Thyroid gland (tissue), 4 donors: ENCODE measurements at places on chromosomes 7 and 10. TPM values are rescaled to one million over a fixed set of nuclear protein-coding genes. Genes with fewer than 3 reads are reported as not detected.

DNA sequence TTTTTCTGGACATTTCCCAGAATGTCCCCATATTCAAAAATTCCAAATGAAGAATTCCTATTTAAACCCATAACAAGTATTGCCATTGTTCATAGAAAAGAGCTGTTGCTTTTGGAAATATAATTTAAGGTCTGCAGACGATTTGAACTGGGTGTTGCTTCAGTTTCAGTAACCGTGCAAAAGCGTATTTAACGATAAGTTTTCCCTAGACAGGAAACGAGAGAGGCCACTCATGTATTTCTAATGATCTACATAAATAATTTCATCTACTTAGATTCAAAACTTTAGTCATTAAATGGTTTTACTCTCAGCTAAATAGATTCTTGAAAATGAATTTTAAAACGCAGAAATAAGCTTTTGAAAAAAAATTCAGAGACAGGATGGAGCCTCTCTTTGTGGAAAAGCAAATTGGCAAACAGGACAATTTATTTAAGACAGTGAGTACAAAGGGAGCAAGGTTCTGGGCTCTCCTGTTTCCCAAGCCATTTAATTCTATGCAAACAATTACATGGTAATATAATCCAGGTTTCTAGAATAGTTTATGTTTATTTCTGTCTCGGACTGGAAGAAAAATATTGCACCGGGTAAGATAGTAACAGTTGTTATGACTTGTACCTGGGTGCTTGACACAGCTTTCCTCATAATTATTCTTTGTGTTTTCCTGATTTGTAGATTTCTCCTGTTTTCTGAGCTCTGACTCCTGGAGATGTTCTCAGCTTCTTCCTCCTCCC, 263.0 kb downstream of the BAMBI start:
- DNase-seq, result no peak

DNA sequence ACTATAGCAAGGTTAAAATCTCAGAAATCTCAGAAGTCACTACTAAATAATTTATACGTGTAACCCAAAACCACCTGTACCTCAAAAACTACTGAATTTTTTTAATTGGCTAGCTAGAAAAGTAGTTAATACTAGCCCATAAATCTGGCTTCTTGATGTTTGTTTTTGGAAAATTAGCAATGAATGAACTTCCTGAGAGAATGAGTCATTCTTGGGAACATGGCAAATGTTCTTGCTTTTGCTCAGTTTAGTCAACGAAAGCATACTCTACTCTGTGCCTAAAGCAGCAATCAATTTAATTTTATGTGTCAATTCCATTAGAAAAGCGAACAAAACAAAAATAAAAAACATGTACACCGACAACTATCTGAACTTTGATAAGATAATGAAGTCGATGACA, 69.2 kb downstream of the SEMA3E start:
- no peak for DNase-seq

GRCh38 chr10:119445311-119445934, 97.1 kb downstream of the RGS10 start:
- DNase-seq, result peak; percentile 83

GRCh38 chr10:120765226-120765803, 85.8 kb upstream of the WDR11 start:
- DNase-seq, result no peak

- DNase-seq, result no peak
These were observed 145.7 kb downstream of the PRPF18 start for GRCh38 chr10:13732465-13732881.

DNA sequence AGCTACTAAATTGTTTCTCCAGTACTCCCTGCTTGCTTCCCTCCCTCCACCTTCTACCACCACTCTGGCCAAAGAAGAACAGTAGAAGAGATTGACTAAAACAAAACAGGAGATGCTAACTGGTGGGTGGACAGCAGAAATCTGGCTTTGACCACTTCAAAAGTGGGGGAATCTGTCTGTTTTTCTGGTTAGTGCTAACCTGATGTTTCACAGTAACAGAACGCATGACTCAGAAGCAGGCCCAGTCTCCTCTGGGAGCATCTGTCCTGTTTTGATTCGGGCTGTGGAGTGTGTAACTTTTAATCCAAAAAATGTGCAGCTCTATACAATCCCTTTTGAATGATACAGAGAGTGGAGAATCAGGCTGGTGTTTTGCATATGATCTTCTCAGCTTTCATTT, 32.7 kb upstream of the ZNF438 start:
- DNase-seq, result no peak

GRCh38 chr7:48182718-48183369, 11.6 kb downstream of the ABCA13 start:
- no peak for DNase-seq

DNA sequence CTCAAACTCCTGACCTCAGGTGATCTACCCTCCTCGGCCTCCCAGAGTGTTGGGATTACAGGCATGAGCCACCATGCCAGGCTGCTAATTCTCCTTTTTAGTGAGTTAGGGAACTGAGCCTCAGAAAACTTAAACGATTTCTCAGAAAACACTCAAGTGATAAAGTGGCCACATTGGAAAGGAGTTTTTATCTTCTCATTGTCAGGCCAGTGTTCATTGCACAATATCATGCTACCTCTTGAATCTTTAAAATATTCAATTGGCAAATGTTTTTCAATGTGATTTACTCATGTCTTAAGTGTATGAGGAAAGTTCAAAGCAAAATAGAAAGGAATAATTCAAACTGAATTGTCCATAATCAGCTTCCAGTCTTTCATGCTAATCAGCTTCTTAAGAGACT, 80.7 kb downstream of the ITGB8 start:
- DNase-seq, result no peak

- DNase-seq, result no peak
These were observed 19.2 kb upstream of the DDC start for GRCh38 chr7:50584386-50584785.

DNA sequence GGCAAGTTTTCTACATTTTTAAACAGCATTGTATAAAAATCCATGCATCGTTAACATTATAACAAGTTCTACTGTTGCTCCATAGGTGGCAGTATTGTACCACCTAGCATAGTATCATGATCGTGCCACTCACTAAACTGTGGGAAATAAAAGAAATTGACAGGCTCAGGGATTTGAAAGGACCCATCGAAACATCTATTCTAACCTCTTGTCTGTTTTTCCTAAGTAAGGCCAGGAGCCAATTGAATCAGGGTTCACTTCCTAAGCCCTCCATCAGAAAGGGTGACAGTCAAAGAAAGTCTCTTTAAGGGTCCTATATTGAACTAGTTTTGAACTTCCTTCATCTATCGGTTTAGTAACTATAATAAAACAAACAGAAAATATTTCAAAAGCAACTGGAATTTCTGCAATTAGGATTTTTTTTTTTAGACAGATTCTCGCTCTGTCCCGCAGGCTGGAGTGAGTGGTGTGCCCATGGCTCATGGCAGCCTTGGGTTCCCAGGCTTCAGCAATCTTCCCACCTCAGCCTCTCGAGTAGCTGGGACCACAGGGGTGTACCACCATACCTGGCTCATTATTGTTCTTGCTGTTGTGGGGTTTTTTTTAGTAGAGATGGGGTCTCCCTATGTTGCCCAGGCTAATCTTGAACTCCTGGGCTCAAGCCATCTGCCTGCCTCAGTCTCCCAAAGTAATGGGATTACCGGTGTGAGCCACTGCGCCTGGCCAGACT, 9.4 kb downstream of the HACD1 start:
- DNase-seq, result no peak

DNA sequence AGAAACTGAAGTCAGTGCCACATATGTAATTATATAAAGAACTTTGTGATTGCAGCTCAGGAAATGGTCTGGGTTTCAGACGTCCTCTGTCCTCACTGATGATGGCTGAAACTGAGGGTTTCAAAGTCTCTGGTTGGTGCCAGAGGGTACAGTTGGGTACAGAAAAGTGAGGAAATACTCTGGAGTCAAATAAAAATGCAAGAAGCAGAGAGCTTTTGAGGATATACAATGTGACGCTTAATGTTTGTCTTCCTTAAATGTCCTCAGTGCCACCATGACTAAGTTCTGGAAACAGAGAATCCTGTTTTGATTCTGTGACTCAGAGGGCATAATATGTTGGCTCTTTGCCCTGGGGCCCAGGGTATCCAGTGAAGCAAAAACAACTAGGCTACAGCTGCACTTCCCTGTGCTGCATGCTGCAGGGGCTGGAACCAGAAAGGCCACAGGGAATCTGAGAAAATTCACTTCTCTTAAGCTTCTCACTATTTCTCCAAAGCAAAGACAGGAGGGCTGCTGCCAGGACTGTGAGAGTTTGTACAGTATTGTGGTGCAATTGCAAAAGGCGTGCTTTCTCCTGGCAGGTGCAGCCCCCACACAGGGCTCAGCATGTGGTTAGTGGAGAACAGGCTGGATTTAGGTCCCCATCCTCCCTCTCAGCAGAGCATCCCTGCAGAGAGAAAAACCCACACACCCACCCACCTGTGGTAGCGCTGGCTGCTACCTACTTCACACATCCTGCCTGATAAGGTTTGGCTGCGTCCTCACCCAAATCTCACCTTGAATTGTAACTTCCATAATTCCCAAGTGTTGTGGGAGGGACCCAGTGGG, 169.5 kb upstream of the SVIL start:
- DNase-seq, result peak; percentile 77

GRCh38 chr10:31873724-31874123, 54.9 kb downstream of the ARHGAP12 start:
- no peak for DNase-seq

DNA sequence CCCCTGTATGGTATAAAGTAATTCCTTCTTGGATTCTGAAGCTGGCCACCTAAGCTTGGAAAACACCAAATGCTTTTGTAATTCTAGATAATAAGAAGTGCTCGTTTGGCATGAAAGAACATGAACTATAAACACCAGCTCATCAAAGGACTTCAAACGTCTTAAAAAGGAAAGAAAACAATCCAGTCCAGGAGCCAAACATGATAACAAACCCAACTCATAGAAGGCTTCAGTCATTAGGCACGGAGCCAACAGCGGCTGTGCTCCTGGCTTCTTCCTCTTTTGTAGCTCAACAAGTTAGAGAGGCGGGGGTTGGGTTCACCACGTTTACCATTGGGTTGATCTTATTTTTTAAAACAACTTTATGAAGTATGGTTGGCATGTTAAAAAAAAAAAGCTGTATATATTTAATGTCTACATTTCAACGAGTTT, 56.4 kb upstream of the ECHDC3 start:
- peak; percentile 63 for DNase-seq

GRCh38 chr7:100826514-100827329, 601 bp downstream of the EPHB4 start:
- DNase-seq, result no peak

- DNase-seq, result no peak
These were observed 137.2 kb downstream of the DYNC2I1 start for GRCh38 chr7:158993591-158993990.

DNA sequence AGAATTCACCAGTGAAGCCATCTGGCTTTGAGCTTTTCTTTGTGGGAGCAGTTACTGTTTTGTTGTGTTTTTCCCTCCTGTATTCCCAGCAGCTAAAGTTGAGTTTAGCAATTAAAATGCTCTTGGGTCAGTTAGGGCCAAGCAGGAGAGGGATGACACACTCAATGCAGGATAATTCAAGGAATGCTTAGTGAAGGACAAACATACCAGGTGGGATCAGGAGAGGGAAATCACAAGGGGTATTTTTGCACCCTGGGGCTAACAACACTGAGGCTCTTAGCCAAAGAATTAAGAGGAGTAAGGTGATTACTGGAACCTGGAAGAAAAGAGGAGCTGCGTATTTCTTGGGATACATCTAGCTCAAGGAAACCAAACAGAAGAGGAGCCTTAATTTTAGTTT, 82.4 kb upstream of the KCND2 start:
- DNase-seq, result no peak

GRCh38 chr7:130890176-130891020, 156.4 kb upstream of the KLF14 start:
- DNase-seq, result peak; percentile 92

DNA sequence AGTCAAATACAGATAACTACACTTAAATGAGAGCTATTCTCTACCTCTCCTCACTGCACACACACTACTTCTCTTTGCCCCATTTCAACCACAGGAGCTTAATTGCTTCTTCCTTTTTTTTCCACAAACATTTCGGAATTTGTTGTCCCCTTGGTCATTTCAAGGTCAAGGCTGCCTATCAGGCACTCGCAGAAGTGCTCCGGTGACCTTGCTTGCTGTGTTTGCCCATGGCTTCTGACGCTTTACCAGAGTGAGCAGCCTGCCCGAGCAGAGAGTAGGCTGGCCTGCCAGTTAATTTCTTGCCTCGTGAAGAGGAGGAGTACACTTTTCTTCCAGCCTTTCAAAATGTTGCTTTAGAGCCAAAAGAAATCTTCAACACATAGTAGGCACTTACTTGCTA, 297.1 kb upstream of the LRGUK start:
- no peak for DNase-seq

DNA sequence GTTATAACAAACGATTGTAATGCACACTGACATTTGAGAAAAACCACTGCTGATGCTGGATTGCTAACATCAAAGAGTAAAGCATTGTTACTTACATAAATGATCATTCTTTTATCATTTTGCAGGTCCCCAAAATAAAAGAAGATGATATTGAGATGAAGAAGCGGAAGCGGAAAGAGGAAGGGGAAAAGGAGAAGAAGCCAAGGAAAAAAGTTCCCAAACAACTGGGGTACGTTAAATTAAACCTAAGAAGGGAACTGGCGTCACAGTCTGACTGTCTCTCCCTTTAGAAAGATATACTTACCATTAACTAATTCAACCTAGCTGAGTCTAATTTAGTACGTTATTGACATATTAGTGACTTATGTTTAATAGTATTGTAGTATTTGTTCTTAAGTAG, 28.1 kb downstream of the UBN2 start:
- DNase-seq, result no peak

DNA sequence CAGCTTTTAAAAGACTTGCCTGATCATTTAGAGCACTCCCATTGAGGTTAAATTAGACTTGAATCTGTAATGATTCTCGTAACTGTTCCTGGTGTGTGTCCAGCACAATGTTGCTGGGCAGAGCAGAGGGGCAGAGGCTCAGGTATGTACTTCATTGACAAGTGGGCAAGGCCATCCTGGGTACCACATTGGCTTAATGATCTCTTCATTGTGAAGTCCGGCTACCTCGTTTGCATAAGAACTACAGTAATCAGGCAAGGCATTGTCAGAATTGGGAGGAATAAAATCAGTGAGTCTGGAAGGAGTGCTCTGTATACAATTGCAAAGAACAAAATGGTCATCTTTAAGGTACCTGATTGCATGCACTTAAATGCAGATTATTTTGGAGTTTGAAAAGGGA, 6.1 kb downstream of the RPS24 start:
- no peak for DNase-seq

GRCh38 chr10:130458509-130458908, 322.3 kb downstream of the GLRX3 start:
- DNase-seq, result no peak

DNA sequence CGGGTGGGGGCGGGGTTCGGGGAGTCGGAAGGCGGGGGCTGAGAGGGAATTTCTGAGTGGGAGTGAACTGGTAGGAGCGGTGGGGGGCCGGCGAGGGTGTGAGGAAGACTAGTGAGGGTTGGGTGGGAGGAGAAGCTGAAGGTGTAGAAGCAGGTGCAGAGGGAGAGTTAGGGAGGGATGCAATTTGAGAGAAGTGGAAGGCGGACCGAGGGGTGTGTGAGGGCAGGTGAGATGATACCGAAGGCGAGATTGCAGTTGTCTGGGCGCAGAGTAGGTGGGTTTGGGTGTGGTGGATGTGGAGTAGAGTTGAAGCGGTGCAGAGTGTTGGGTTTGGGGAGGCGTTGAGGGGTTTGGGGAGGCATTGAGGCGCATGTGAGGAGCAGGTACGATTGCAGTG, 643 bp downstream of the KAT6B start:
- no peak for DNase-seq

The LRRC18 gene
- not detected for total RNA-seq

The FAM200A gene
- 6.1 TPM for total RNA-seq

The STEAP1 gene
- total RNA-seq, result 27.5 TPM

The ZNF862 gene
- total RNA-seq, result 32.7 TPM

The LRRC17 gene
- 3.4 TPM for total RNA-seq

The C10orf105 gene
- total RNA-seq, result not detected

The PALD1 gene
- 15.6 TPM for total RNA-seq

The MOGAT3 gene
- total RNA-seq, result not detected
